Activated naive CD4-positive, alpha-beta T cell treated with anti-CD3 and anti-CD28 coated beads for 36 hours (primary cell): ENCODE measurements at places on chromosomes 4 and X. TPM values are rescaled to one million over a fixed set of nuclear protein-coding genes. Genes with fewer than 3 reads are reported as not detected.
A peak's percentile ranks its signal among the peaks of the same experiment; 100 is the strongest.

GRCh38 chrX:123291623-123292022 lies 107.5 kb downstream of the GRIA3 start:
- no peak overlapping the region for H3K27ac ChIP-seq
- H3K4me3 ChIP-seq: no peak overlapping the region
- DNase-seq: no peak
- no peaks in the 10 kb centered on the region for H3K36me3 ChIP-seq
- no peaks in the 10 kb centered on the region for H3K4me1 ChIP-seq

GRCh38 chr4:37837446-37837845 lies 11.0 kb downstream of the PGM2 start:
- no peak overlapping the region for H3K4me3 ChIP-seq
- H3K27ac ChIP-seq: peak overlapping the region; percentile 3
- DNase-seq: no peak
- peaks cover 24% of the 10 kb centered on the region for H3K4me1 ChIP-seq
- peaks cover 36% of the 10 kb centered on the region for H3K36me3 ChIP-seq

Gene HS3ST1
- total RNA-seq: not detected

- no peaks in the 10 kb centered on the region for H3K27me3 ChIP-seq
- H3K4me3 ChIP-seq: peak overlapping the region; percentile 7
These were observed 12.9 kb downstream of the DCK start for GRCh38 chr4:71006203-71006907.

- H3K4me3 ChIP-seq: no peak overlapping the region
- no peaks in the 10 kb centered on the region for H3K4me1 ChIP-seq
- no peak for DNase-seq
- H3K27ac ChIP-seq: no peak overlapping the region
- H3K27me3 ChIP-seq: peaks cover 2% of the 10 kb centered on the region
These were observed 90.0 kb upstream of the GRPR start for GRCh38 chrX:16033331-16033730.
